Thyroid gland (tissue), 4 donors: ENCODE measurements at places on chromosomes 13 and 19.

GRCh38 chr13:38394777-38395496, 45.3 kb downstream of the UFM1 start:
- DNase-seq: no peak

GRCh38 chr13:84470528-84470927, 588.3 kb upstream of the SLITRK1 start:
- DNase-seq: no peak

- DNase-seq: no peak
Measured at GRCh38 chr13:44174769-44175425, 198.7 kb upstream of the SERP2 start.

DNA sequence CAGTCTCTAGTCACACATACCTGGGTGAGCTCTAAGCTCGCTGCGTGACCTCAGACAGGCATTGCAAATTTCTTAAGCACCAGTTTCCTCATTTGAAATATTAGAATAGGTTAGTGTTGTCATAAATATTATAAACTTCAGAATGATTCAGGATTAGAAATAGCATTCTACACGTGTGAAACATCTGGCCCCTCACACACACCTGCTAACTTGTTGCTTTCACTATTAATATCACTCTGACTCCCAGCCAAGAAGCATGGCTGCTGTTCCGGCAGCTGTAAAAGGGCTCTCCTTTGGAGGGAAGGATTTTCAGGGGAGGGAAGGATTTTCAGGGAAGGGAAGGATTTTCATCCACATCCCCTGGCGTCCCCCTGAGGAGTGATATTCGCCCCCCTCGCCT, 161.3 kb upstream of the GPR12 start:
- no peak for DNase-seq

DNA sequence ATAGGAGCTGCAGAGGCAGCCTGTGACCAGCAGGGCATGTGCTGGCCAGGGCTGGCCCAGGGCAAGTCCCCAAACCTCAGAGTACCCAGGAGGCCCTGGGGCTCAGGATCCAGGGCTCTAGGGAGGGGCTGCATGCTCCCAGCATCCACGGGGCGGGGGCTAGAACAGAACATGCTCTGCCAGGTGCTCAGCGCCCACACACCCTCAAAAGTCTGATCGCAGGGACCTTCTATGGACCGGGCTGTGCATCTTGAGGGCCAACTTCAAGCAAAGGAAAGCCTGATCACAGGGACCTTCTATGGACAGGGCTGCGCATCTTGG, 33.5 kb downstream of the ELL start:
- DNase-seq: no peak

- DNase-seq: no peak
Measured at GRCh38 chr19:45878043-45878794, 7.7 kb downstream of the IRF2BP1 start.

GRCh38 chr13:58376775-58377174, 745.2 kb downstream of the PCDH17 start:
- DNase-seq: no peak

DNA sequence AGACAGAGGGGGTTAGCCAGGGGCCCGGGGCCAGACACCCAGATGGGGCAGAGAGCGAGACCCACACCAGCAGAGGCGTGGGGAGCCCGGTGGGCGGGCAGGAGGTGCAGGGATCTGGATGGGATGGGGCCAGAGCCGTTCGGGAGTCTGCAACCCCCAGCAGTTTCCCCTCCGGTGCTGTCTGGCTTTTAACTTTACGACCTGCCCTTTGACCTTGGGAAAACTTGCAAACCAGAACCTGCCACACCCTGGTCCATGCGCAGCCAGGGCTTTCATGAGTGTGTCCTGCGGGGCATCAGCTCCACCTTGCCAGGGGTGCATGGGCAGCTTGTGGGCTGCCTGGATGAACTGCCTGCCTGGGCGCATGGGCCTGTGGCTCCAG, 9.8 kb downstream of the JOSD2 start:
- DNase-seq: peak; percentile 52
